ENCODE measurements at places on chromosomes 6 and 20.

DNA sequence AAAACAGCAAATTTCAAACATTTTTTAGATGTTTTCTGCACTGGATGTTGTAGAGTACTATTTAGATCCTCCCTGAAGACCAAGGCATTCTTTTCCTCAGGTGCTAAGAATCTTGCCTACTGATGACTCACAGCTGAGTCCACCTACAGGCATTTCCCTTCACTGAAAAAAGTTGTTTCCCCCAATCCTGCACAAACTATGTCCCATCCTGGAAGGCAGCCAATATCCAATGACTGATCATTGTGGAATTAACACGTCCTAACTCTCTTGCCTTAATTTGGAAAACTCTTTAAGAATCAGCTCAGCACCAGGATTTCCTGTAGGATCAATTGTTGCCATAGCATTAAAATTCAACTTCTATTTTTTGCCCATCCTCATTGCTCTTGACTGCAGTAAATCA is 268.4 kb upstream of the IRAK1BP1 start:
- DNase-seq, result no peak

DNA sequence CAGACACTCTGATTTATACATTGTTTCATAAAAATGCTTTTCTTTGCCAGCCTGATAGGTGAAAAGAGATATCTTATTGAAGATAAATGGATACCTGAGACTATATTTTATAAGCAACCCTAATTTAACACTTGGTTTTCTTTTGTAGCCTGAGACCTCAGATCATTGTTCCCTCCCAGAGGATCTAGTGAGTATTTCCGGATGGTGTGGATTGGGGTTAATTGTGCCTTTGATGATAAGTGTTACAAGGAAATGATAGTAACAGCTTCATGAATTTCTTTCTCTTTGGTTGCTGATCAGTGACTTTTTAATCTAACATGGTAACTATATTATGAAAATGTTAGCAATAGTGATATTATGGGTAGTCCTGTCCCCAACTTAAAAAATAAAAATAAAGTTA is 30.4 kb downstream of the KDM1B start:
- no peak for DNase-seq

GRCh38 chr6:16216501-16217155 is 21.8 kb upstream of the GMPR start:
- no peak for DNase-seq

- DNase-seq, result no peak
These were observed 12.4 kb upstream of the DEK start for GRCh38 chr6:18276610-18277236.

GRCh38 chr6:39093149-39093708 is 21.8 kb downstream of the SAYSD1 start:
- DNase-seq, result peak; percentile 57

GRCh38 chr6:39446909-39447308 is 124.4 kb upstream of the KCNK16 start:
- DNase-seq, result no peak

DNA sequence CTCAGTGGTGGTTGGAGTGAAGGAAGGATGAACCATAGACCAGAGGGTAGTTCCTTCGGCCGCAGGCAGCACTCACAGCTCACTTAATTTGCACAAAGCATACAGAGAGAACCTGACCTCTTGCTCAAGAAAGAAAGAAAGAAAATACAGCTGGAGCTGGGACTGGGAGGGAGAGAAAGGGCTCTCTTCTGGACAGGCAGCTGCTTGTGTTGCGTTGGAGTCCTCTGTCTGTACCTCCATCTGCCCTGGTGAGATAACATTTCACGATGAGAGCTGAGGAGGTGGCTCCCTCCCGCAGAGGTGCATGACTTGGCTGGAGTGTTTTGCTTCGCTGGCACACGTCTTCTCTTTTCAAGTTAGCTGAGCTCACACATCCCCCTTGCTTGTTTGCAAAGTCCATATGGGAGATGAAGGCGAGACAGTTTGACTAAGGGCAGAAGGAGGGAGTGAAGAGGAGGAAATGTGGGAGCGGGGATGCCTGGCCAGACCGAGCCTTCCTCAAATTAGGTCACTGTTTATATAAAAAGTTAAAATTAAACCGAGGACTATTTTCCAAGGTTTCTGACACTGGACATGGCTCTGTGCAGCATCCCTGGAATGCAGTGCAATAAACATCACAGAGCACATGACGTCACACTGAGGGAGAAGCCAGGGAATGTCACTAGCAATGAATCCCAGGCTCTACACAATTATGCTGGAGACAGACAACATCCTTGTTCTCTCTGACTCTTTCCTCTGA is 359.4 kb downstream of the CD83 start:
- no peak for DNase-seq

DNA sequence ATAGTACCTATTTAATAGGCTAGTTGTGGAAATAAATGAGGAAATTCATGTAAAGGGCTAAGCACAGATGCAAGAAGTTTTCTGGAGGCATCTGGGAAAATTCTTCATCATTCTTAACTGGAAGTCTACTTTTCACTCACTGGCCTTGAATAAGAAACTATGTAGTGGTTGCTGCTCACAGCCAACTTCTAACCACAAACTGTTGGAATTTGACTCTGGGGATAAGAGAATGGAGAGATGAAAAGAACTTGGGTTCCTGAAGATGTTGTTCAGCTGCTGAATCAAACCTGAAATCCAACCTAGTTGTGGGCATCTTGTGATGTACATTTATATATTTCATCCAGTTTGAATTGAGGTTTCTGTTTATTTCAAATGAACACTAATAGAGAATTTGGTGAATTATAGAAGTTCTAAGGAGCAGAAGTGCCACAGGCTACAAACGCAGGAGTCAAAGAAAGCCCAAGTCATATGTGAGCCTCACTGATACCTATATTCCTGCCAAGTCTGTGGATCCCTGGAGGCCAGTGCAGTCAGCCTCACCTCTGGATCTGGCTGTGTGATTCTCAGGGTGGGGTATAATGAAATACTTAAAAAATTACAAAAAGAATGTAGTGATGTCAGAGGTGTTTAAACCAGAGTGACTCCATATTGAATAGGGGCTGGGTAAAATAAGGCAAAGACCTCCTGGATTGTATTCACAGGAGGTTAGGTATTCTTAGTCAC is 18.7 kb upstream of the MEI4 start:
- DNase-seq, result no peak

DNA sequence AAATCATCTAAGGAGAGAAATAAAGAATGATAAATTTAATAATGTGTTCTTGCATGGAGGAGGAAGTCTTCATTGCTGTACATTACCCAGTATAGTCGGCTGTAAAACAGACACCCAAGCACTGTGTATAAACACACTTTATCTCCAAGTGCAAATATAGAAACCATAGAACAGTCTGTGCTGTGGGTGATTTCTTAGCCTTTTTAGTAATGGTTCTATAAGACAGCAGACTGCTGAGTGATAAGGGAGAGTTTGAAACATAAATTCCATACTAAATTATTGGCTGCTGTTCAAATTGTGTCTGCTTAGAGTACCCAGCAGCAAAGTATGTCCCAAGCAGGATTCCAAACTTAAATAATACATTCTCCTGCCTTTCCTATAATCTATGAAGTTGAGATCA is 4.6 kb downstream of the FILIP1 start:
- peak; percentile 74 for DNase-seq

DNA sequence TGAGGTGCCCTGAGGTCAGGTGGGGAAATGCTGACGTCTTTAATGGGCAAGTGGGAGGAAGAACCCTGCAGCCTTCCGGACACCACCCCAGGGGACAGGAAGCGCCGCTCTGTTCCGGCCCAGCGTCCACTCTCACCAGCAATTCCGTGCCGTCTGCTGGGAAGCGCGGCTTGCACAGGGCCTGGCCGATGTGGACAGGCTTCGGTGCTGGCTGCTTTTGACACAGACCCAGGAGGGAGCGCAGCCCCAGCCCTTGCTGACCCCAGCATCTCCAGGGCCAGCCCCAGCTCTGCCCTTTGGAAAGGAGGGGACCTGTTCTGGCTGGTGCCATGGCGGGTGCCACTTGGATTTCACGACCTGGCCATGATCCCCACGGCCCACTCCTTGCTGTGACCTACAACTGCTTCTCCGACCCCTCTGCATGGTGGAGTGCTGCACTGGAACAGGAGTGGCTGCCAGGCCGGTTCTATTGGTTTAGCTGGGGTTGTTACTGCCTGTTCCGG is 123.2 kb downstream of the DLL1 start:
- DNase-seq, result no peak

GRCh38 chr6:159620947-159621346 is 72.1 kb downstream of the SOD2 start:
- DNase-seq, result no peak

GRCh38 chr6:15533379-15534026 is 129.3 kb downstream of the DTNBP1 start:
- DNase-seq, result no peak

DNA sequence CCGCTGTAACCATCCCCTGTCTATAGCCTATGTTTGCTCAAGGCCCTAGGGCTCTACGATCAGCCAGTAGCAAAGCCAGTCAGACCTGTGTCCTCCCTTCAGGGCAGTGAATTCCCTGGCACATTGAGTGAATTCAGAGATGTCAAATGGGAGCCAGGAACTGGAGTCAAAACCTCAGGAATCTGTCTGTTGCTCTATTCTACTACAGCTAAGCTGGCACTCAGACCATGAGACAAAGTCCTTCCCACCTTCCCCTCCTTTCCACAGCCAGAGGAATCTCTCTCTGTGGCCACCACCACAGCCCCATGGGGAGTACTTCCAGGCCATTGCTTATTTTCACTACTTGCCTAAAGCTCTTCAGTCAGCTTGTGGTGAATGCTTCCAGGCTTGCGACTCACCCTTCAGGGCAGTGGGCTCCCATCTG is 82.0 kb downstream of the PKIB start:
- DNase-seq, result no peak

DNA sequence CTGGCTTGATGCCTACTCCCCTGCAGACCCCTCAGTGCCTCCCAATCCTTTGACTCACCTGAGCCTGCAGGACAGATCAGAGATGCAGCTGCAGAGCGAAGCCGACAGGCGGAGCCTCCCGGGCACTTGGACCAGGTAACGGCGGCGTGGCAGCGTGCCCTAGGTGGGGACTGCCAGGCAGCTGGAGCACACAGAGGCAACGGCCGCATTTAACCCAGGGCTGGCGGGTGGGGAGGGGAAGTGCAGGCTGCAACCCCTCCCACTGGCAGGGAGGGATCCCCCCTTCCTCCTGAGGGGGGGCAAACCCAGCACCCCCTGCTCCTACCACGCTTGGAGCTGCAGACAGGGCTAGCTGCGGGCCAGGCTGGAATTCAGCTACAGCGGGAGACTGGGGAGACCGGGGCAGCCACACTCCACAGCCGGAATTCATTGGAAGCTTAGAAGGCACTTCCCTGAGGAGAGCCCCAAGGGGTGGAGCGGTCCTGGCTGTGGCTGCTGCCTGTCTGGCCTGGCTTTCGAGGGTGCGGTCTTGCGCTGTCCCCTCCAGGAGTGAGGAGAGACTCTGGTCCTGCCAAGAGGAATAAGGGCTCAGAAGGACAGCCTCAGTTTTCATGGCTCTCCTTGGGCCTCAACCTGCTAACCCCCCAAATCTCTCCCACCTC is at the start of gene MATN4:
TSS of gene MATN4 (minus strand) at position 183 of the 662 bp plus-strand sequence. CDS start 2,717 bp downstream, outside the sequence.
- no peak for DNase-seq

DNA sequence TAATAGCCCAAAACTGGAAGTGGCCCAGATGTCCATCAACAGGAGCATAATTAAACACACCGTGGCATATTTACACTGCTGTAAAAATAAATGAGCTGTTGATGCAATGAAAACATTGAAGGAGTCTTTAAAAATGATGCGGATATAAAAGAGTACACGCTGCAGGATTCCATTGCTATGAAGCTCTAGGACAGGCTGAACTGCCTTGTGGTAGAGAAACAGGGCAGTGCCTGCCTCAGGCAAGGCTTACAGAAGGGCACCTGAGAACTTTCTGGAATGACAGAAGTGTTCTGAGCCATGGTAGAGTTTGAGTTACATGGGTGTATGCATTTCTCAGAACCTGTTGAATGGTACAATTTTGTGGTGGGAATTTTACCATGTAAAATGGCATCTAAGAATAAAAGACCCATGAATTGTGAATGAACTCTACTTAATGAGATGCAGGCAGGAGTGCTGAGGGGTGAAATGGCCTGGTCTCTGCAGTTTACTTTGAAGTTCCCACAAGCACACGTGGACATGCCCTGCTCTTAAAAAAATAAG is 45.3 kb upstream of the RIN2 start:
- DNase-seq, result peak; percentile 80

GRCh38 chr6:64520050-64520449 is 884.4 kb downstream of the PHF3 start:
- DNase-seq, result no peak

- no peak for DNase-seq
These were observed 23.9 kb downstream of the ULBP1 start for GRCh38 chr6:149987602-149988107.

DNA sequence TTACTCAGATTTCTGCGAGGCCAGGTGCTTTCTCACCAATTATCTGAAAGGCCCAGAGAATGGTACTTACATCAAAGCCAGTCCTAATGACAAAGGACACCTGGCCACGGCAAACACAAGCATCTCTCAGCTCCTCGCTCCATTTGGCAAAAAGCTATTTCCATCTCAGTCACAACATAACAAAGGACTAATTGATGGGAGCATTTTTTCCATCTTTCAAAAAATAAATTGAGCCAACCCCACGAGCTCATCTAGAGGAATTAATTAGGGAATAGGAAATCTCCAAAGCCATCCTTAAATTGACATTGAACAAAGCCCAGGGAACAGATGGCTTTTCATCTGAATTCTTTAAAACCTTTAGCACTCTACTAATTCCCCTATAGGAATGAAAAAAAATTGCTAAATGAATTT is 236.7 kb downstream of the HAO1 start:
- DNase-seq, result no peak

GRCh38 chr20:6180531-6180930 is 57.7 kb upstream of the FERMT1 start:
- no peak for DNase-seq

- no peak for DNase-seq
These were observed 93.6 kb upstream of the BHLHE23 start for GRCh38 chr20:63100174-63100925.

GRCh38 chr6:4185846-4186245 is 50.5 kb upstream of the ECI2 start:
- DNase-seq, result no peak

DNA sequence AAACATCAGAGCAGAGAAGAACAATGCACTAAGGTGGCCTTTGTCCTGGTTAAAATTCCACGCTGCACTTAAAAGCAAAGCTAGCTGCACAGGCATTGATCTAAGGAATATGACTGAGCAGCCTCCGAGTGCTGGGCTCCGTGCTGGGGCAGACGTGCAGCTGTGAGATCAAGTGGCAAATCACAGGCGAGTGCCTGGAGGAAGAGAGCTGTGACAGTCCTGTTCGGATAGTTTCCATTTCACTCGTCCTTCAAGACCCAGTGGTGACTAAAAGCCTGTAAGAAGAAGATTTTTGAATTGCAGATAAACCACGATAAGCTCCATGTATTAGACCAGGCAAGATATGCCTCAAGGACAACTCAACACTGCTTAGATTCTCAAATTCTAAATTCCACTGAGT is 247.9 kb downstream of the ANKRD60 start:
- DNase-seq, result no peak

DNA sequence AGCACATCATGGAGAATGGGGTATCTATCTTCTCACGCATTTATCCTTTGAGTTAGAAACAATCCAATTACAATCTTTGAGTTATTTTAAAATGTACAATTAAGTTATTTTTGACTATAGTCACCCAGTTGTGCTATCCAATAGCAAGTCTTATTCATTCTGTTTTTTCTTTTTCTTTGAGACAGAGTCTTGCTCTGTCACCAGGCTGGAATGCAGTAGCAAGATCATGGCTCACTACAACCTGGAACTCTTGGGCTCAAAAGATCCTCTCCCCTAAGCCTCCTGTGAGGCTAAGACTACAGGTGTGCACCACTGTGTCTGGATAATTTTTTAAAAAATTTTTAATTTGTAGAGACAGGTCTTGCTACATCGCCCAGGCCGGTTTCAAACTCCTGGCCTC is 201.5 kb upstream of the ZNF217 start:
- no peak for DNase-seq
